ENCODE measurements at places on chromosomes 2 and 18.

- DNase-seq = no peak
Measured at GRCh38 chr2:55345064-55345463, 74.6 kb downstream of the CCDC88A start.

DNA sequence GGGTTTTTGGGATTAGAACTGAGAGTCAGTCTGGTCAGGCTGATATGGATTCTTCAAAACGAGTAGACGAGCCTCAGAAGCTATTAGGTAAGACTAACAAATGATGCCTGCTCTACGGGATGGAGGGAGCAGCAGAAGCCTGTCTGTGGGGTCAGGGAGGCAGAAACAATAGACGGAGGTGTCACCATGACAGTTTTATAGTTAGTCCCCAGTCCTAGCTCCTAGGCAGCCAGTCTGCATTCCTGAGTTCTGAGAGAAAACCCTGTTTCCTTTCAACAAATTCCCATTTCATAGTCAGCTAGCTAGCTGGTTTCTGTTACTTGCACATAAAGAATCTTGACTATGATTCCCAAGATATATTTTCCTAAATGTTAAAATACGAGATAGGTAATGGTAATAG, 542.1 kb downstream of the PID1 start:
- no peak for DNase-seq

GRCh38 chr18:67519592-67519991, 3.1 kb upstream of the DSEL start:
- no peak for DNase-seq

GRCh38 chr2:204920776-204921175, 375.5 kb downstream of the PARD3B start:
- no peak for DNase-seq

DNA sequence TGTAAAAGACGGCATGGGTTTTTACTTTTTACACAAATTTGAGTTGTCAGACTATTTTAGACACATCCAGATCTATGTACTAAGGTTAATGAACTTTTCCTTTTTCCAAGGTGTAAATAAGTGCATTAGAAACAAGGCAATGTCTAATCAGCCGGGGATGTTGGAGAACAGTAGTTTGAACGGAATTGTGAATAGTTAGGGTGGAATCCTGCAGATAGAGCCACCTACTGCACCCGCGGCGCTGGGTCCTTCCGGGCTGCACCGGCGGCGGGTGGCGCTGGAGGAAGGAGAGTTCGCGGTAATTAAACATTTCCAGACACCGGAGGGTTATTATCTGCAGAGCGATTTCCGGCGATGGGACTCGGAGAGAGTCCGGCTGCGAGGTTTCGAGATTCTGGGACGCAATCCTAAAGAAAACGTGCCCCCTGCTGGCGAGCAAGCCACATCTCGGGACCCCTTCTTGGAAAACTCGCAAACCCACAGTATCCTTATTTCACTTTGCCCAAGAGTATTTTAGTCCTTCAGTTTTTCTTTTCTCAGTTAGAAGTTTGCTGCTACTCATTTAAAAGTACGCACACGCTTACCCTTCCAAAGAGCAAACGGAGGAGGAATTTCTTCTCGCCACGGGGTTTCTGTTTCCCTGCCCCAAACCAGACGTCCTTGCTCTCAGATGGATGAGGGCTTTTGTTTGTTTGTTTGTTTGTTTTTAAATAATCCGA, 4.5 kb upstream of the OSR1 start:
- DNase-seq = peak; percentile 52

GRCh38 chr18:76131738-76132137, 363.3 kb downstream of the ZNF516 start:
- DNase-seq = no peak

- DNase-seq = no peak
Measured at GRCh38 chr2:40302751-40303325, 149.1 kb downstream of the SLC8A1 start.

- DNase-seq = no peak
Measured at GRCh38 chr2:198368089-198368488, 563.7 kb downstream of the PLCL1 start.

DNA sequence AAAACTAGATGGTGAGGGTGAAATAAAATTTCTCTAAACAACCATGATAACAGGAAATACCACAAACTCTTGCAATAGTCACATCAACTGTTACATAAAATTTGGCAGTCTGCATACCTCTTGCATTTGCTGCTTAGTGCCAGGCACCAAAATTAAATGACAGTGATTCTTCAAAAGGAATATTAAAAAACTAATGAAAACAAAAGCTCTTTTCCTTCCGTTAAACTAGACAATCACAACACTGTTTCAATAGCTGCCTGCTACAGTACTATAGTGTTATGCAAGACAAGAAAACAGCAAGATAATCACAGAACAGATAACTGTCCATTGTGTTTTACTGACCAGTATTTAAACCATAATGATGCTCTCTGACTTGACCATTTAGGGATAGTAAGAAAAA, 239.0 kb upstream of the SMAD7 start:
- DNase-seq = no peak

GRCh38 chr2:241161646-241162281, 11.5 kb downstream of the PPP1R7 start:
- DNase-seq = no peak

DNA sequence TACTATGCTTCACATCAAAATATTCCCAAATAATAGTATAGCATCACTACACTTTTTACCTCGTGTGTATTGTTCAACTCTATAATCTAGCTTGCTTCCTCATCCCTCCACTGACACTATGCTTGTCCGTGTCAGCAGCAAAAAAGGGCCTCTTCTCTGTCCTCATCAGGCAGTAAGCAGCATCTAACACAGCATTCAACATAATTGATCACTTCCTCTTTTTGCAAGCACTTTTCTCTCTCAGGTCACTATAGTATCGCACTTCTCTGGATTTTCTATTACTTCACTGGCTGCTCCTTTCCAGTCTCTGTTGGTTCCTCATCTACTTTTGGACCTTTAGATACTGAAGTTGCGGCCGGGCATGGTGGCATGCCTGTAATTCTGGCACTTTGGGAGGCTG, 64.9 kb upstream of the ZSWIM2 start:
- no peak for DNase-seq

DNA sequence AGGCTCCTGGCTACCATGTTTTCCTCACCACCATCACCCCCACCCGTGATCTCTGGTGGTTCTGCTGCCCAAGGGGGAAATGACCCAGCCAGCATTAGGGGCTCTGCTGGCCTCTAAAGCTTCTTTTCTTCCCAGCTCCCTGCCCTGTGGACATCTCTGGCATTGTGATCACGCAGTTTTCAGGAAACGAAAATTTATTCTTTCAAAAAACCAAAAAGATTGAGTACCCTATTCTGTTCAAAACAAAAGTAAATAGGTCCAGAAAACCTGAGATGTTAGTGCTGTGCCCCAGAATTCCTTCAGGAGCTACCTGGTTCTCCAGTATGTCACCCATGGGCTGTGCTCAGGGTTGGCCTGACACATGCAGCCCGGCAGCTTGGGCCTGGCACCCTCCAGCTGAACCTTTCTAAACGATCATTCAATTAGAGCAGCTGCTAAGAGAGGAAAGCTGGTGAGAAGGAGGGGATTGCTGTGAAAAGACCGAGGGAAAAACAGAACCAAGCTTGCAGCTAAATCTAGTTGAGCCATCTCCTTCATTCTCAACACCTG, 157.5 kb downstream of the MGAT5 start:
- no peak for DNase-seq

- DNase-seq = no peak
Measured at GRCh38 chr2:190250421-190250820, 69.2 kb downstream of the HIBCH start.

GRCh38 chr2:210620456-210620855, 64.1 kb downstream of the CPS1 start:
- DNase-seq = no peak

- no peak for DNase-seq
Measured at GRCh38 chr2:130957915-130958314, 121.2 kb downstream of the ARHGEF4 start.
